ENCODE measurements at places on chromosomes 5 and 9.

GRCh38 chr9:137095664-137096517 is 9.1 kb downstream of the MAN1B1 start:
- DNase-seq: no peak

DNA sequence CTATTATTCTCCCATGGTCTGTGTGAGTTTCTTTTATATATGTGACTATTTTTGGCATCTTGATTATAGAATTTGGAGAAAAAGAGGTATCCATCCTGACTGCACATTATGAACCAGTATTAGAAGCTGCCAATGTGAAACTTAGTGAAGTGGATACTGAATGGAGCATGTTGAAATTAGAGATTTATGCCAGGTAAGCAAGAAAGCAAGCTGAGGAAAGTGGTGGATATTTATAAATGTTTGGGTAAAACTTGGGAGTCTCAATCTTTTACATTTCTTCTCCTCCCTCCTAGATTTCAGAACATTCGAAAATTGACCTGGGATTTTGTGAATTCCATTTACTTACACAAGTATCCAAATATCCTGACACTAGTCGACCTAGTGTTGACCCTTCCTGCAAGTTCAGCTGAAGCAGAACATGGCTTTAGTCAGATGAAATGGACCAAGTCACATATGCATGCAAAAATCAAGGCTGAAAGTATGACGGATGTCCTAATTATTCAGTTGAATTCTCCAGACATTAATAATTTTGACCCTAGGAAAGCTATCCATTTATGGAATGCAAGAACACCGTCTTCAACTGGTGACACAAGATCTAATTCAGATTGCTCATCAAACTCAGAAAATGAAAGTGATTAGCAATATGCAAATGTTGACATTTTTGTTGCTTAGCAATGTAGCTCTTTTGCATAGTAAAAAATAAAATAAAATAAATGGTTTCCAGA is 66.8 kb upstream of the IL7R start:
- no peak for DNase-seq

DNA sequence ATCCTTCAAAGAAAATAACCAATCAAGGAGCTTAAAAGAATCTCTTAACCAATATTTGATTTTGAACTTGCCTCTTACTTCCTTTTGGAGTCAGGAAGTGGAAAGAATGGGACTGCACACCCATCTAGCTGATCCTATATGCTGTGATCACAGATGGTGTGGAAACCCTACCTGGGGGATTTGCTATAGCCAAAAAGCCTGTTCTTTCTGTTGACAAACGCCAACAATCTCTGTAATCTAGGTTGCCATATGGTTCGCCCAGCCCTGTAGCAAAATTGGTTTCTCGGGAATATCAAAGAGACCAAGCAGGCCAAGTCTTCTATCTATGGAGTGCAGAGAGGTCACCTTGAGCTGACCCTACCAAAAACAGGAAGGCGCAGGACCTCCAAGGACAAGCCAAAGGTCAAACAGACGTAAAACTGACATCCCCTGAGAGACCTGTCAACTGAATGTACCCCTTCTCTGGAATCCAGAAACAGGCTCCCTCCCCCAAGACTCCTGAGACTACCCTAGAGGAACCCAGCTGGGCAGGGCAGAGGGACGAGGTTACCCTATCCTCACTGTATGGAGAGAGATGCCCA is 19.4 kb downstream of the NRG2 start:
- no peak for DNase-seq

DNA sequence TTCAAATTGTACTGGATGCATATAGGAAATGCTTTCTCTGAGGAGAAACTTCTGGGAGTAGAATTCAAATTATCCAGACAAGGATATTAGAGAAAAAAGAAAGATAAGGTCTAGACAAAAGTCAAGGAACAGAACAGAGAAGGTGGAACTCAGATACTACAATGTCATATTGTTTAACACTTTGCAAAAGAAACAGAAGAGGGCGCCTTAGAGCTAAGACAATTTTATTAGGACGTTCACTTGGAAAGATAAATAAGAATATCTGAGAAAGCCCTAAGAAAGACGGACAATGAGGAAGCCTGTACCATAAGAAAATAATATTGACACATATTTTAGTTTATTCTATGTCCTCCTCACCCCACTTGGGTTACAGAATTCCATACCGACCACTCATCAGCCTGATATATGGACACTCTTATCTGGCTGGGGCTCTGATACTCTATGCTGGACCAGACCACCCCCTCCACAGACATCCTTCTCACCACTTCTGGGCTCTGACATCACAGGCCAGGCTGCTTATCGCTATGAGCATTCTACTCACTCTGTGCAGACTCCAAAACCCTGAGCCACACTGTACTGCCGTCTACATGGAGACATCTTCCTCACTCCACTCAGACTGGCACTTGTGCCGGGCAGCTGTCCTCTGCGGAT is 9.1 kb upstream of the AK3 start:
- no peak for DNase-seq

DNA sequence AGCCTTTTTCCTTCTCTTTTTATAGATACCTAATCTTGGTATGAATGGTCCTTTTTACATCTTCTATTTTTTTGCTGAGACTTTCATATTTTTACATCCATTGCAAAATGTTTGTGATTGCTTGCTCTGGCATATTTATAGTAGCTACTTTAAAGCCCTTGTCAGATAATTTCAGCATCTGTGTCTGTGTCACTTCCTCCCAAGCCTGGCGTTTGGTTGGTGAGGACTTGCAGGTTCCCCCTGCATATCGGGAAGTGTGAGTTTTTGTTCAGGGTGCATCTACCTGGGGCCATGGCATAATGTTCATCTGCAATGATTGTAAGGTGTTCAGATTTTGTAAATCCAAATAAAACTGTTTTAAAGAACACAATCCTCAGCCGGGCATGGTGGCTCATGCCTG is 8.9 kb downstream of the FBXW5 start:
- no peak for DNase-seq

DNA sequence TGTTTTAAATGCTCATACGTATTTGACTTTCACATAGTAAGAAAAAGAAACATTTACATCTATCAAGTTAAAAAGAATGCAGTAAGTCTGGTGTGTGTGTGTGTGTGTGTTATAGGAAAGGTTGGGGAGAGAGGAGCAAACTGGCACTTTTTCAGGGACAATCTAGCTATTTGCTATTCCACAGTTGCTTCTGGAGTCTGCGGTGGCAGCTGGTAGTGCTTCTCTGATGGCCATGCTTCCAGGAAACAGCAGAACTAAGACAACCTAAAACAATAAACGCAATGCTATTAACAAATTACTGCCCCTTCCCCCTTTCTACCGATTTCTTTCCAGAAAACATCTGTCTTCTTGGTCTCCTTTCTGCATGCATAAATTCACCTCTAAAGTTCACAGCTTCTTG is 70.0 kb upstream of the CDH10 start:
- DNase-seq: no peak

GRCh38 chr9:99977033-99977792 is 70.8 kb downstream of the STX17 start:
- DNase-seq: no peak

DNA sequence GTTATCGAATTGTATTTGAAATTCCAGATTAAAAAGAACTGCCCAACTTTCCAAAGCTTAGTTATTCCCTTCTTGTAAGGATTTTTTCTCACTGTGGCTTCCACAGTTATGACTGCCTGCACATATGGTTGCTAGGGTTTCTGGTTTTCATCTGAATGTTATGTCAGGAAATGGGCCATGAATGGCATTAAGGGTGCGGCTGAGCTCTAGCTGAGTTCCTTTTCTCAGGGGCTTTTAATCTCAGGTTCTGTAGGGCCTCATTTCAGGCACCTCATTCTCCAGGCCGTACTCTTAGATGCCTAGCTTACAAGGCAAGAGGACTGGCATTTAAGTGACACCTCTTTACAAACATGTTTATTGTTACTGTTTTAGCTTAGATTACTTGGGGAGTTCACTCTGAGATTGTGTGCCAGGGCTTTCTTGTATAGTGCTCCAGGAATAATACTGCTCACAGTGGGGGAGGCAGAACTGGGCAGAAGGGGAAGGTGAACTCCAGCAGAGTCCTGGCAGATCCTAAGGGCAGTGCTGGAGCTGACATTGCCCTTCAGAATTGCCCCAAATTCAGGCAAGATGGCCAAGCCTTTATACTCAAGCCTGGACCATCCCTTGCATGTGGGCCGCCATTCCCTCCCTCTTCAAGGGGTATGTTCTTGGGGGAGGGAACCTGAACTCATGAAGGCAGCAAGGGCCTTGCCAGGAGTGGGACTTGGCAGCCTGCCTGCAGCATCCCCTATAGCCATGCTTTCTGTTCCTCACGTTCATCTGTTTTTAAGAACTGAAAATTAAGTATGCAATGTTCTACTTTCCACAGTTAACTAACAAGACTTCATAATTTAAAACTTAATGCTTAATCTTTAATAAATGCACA is 111.5 kb downstream of the KDM4C start:
- no peak for DNase-seq

DNA sequence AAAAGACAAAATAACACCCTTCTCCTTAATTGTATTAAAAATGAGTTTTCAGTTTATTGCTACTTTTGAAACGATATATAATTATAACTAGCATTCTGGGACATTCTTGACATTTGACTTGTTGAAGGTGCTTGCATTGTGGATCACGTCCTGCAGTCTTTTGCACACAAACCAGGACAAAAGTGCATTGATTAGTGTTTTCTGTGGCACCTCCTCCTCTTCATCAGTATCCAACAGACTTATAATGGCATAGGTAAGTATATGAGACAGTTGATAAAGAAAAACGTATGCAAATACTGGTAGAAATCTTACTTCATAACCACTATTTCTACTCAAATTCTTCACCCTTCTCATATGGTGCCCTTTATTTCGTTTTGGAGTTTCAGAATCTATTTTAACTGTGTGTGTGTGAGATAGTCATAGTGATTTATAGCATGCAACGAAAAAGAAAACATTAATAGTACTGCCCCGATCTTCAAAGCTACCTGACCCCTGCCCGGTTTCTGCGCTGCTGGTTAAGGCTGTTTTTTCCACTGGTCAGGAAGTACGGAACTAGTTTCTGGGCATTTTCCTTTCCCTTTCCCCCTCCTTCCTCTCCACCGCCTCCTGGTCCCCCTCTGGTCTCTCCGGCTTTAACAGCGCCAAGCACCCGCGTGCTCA is 639 bp upstream of the RASA1 start:
- DNase-seq: no peak

- no peak for DNase-seq
Measured at GRCh38 chr9:3385871-3386270, 139.9 kb downstream of the RFX3 start.

DNA sequence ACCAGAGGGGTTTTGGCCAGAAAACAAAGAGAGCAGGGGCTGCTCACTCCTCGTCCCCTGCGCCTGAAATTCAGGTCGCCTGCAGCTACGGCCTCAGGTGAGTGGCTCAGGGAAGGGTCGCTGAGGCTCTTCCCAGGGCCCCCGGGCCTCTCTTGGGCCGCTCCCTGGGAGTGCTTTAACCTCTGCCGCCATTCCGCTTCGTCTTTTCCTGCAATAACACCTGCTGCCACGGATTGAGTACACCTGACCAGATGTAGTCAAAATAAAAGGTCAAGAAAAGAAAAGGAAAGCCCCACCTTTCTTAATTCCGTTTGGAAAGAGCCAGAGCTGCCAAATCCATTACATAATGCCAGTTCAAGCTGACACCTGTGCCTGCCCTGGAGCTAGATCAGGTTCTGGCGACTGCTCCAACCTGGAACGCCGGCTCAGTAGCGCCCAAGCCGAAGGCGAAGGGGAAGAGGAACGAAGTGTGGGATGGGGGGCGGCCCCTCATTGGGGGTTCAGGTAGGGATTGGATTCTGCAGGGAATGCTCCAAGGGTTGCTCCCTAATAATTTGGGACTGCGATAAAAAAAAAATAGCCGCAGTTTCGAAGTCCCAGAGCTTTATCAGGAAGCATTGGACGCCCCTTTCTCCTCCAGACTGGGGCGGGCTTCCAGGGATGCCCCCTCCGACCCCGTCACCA is 193.9 kb downstream of the MEF2C start:
- DNase-seq: no peak

DNA sequence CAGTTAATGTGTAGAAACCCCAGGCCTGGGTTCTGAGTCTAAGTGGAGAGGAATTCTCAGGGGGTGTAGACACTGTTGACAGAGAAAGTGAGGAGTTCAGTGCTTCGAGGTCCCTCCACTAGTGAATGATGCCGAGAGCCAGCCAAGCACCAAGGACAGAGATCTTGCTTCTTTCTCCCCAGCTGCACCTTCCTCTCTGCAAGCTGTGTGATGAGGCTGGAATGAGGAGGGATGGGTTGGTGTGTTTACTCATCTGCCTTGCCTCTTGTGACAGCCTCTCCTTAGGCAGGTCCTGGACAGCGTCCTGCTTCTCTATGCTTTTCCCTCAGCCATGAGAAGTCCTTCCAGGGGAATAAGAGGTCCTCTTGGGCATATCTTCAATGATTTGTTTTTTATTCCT is 35.3 kb downstream of the HNRNPH1 start:
- DNase-seq: no peak

DNA sequence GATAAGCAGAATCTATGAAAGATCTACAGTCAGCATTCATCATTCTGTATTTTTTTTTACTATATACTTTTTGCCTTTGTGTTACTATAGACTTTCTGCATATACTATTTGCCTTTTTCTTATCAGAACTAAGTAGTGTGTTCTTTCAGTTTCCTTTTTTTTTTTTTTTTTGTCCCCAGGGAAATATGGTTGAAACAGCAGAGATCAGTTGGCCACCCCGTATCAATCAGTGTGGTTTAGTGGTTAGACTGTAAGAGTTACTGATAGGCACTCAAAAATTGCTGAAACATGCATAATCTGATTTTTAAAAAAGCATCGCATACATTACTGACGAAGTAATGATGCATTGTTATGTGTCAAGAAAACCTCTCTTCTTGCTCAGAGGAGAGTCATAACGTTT is 990.8 kb upstream of the EDIL3 start:
- no peak for DNase-seq

- DNase-seq: no peak
Measured at GRCh38 chr5:61788548-61788947, 456.5 kb downstream of the ZSWIM6 start.

DNA sequence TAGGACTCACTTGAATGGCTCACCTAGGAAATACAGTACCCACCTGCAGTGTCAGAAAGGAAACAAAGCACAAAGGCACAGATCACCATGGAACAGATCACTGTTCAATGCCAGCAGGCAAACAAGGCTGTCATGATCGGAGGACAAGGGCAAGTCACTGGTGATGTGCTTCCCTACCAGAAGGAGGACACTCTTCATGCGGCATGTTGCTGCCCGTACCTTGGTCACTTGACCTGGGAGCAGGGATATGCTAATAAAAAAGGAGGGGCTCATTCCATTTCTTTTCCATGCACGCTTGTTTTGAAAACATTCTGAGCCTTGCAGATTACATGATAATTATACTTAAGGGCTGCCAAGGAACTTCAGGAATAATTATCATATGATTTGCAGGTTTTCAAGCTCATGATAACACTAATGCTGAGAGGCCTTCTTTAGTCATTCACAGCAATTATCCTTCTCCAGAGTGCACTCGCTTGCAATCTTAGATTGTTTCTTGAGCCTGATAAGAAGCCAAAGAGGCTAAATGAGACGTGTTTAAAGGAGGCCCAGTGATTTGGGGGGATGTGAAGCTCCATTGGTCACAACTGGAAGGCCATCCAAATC is 36.1 kb upstream of the STARD4 start:
- DNase-seq: no peak

GRCh38 chr5:151218177-151218576 is 5.7 kb downstream of the CCDC69 start:
- no peak for DNase-seq

- DNase-seq: no peak
Measured at GRCh38 chr5:86979811-86980411, 287.8 kb upstream of the RASA1 start.

- DNase-seq: no peak
Measured at GRCh38 chr5:94693043-94693822, 74.8 kb downstream of the SLF1 start.
